ENCODE measurements at places on chromosomes 2 and 18.
A peak's percentile ranks its signal among the peaks of the same experiment; 100 is the strongest.

DNA sequence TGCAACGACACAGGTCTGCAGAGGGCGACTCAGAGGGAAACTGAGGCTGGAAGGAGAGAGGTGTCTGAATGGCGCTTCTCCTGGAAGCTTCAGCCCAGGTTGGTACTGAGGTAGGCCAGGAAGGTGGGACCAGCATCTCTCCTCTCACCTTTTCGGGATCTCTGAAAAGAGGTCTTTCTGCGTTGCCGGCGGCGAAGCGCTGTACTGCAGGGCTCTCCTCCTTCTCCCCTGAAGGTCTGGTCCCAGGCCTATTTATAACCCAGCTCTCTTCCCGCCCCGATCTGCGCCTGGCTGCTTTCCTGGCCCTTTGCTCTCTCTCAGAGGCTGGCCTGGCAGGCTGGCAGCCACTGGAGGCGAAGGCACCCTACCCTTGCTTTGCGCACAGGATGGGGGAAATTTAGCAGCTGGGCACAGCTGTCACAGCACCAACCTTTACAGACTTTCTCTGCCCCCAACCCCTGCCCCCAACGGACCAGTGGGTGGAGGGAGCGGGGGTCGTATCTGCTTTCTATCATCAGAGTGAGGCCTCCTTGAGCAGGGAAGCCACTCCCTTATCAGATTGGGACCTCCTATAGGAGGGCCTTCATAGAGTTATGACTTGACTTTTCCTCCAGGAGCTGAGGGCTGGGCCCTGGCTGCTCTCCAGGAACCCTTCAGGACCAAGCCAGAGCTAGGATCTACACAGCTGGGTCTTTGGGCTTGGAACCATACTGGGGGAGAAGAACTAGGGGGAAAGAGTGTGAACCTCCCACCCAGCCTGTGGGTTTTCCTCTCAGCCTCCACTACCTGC is 1.1 kb downstream of the DYSF start:
- DNase-seq: no peak

GRCh38 chr2:32136097-32136496 is 29.6 kb upstream of the SLC30A6 start:
- no peak for DNase-seq

GRCh38 chr2:200258081-200258480 is 48.4 kb upstream of the SPATS2L start:
- no peak for DNase-seq

DNA sequence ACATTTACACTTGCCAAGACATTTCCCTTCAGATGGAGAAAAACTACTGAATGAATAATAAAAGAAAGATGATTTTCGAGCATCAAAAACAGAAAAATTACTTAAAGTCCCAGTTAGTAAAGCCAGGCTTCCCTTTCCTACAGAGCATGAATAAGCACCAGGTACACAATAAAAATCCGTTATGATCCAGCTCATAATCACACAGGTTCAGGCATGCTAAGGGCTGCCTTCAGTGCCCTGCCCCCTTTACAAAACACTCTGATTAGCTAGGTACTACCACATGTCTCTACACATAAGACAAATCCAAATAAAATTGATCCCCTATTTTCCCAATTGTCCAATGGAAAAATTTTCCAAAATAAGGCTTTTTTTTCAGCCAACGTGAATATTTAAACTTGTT is 413.2 kb upstream of the LRATD1 start:
- DNase-seq: no peak

DNA sequence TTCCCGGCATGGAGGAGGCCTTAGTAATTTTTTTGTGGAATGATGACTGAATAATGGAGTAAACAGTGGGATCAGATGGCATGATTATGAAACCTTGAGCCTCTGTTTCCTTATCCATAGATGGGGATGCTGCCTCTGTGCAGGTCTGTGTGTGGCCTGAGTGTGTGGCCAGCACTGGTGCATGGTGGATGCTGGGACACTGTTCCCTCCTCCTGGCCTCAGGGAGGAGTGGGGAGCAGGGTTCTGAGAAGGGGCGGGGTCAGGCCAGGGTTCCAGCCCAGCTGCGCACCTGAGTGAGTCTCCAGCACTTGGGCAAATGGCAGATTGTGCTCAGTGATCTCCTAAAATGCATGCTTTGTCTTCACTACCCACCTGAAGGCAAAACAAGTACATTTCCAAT is 66.4 kb downstream of the DCDC2C start:
- DNase-seq: no peak

GRCh38 chr18:63069496-63069895 is 250.1 kb downstream of the BCL2 start:
- no peak for DNase-seq

- no peak for DNase-seq
Measured at GRCh38 chr2:217614498-217614897, 388.3 kb downstream of the TNS1 start.

DNA sequence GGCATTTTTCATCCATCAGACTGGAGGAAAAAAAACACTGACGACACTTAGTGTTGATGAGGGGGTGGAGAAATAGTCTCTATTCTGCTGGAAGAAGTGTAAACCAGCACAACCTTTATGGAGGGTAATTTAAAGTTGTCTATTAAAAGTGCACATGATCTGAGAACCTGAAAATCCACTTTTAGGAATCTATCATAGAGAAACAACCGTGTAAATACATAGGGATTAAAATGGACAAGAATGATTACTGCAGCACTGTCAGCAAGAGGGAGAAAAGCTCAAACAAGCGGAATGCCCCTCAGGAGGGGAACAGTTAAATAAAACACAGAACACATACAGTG is 79.6 kb upstream of the MGAT4A start:
- DNase-seq: no peak

GRCh38 chr2:134462275-134462674 is 208.4 kb downstream of the MGAT5 start:
- no peak for DNase-seq

- DNase-seq: no peak
Measured at GRCh38 chr2:75582840-75583239, 22.1 kb upstream of the EVA1A start.

- DNase-seq: no peak
Measured at GRCh38 chr2:159683817-159684216, 28.5 kb upstream of the MARCHF7 start.

DNA sequence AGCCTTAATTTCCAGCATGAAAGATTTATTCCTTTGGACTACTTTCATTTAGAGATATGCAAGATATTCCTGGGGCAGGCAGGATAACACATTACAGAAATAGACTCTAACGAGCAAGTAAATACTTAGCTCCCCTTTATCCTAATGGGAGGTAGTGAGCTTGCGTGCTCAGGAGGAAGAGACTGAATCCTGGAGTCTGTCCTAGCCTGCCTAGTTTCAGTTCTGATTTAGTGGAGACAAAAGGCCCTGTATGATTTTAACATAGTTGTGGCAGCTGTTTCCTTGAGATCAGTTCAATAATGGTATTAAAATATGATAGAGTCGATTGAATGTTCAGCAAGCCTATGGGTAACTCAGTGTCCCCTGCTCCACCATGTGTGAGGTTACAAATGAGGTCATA is 109.5 kb downstream of the FMNL2 start:
- DNase-seq: no peak

DNA sequence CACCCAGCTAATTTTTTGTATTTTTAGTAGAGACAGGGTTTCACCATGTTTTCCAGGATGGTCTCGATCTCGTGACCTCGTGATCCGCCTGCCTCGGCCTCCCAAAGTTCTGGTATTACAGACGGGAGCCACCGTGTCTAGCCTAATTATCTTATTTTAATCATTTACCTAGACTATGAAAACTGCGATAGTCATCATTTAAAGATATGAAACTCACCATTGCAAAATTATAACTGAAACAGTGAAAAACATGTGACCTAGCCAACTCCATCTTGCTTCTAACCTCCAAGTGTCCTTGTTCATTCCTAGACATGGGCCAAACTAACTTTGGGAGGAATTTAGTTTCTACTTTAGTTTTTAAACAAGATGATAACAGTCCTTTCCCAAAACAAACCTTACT is 17.4 kb downstream of the SULT1C4 start:
- DNase-seq: no peak

GRCh38 chr18:24560511-24560981 is 100.1 kb downstream of the HRH4 start:
- DNase-seq: peak; percentile 80
